EH (cell line): ENCODE measurements at places on chromosomes 12 and 14.
A peak's percentile ranks its signal among the peaks of the same experiment; 100 is the strongest.

- no peak for DNase-seq
Observed at GRCh38 chr12:131923260-131923659, 5.8 kb upstream of the PUS1 start.

- DNase-seq, result no peak
Observed at GRCh38 chr12:68959143-68959858, 26.3 kb upstream of the CPM start.

DNA sequence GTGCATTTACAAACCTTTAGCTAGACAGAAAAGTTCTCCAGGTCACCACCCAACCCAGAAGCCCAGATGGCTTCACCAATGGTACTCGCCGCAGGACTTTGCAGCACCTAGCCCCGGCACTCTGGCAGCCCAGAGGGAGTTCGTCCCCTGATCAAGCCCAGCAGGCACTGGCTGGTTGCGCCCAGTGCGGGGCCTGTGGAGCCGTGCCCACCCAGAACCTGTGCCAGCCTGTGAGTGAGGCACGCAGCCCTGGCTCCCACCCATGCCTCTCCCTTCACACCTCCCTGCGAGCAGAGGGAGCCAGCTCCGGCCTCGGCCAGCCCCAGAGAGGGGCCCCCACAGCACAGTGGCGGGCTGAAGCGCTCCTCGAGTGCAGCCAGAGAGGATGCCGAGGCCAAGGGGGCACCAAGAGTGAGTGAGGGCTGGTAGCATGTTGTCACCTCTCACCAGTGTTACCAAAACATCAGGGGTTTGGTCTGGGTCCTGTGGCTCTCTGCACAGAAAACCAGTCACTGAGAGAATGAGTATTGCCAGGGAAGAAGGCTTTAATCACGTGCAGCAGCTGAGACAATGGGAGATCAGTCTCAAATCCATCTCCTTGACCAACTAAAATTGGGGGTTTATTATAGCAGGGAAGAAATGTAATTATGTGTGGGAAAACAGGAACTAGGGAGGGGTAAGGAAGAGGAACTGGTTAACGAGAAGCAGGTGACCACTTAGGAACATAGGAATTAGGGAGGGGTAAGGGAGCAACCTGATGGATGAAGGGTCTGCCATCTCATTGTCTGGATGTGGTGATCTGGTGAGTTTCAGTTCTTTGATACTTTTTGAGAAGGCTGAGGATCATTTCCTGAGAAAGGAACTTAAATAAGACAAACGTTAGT is 151.3 kb downstream of the NUBPL start:
- no peak for DNase-seq

GRCh38 chr12:132554845-132555630 is 55.3 kb downstream of the LRCOL1 start:
- DNase-seq, result no peak

DNA sequence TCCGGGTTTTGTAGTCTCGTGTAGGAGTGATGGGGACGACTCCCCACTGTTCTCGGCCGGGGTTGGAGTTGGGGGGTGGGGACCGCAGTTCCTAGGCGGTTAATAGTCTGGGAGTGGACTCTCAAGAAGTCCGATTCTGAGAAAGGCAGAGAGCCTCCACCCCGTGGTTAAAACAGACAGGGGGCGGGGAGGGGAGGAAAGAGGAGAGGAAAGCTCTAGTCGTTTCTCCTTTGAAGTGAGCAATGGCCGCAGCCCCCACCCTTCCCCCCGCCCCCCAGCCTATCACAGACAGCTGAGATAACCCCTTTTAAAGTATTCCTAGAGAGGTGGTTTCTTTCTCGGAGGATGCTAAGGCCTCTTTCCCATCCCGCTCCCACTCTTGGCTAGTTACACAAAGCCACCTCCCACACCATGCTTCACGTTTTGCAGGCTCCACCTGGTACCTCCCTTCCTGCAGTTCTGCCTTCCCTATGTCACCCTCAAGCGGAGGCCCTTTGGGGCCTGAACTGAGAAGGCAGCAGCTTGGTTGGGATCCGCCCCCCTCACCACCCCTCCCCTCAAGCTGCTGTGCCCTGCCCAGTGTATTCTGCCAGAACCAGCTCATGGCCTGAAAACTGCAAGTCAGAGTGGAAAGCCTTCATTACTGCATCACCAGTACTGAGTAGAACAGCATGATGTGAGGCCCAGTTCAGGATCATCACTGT is 853 bp downstream of the USP5 start:
- DNase-seq, result peak; percentile 76

GRCh38 chr14:89667983-89668382 is 250.9 kb upstream of the FOXN3 start:
- peak; percentile 25 for DNase-seq

DNA sequence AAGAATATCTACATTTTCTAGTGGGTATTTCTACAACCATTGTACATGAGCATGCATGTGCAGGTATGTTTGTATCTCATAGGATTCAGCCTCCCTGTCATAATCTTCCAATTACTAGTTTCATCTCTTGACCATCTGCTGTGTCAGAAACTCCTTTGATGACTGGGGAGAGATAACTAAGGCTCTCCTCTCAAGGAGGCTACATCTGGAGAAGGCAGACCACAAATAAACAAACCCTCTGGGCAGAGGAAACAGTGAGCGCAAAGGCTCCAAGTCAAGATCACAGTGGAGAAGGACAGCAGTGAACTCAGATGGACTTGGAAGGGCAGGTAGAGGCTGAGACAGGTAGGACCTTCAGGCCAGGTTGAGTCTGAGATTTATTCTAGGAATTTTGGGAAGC is 166.4 kb downstream of the PELI2 start:
- peak; percentile 28 for DNase-seq

- no peak for DNase-seq
Observed at GRCh38 chr14:43043850-43044249, 1437.2 kb downstream of the LRFN5 start.

DNA sequence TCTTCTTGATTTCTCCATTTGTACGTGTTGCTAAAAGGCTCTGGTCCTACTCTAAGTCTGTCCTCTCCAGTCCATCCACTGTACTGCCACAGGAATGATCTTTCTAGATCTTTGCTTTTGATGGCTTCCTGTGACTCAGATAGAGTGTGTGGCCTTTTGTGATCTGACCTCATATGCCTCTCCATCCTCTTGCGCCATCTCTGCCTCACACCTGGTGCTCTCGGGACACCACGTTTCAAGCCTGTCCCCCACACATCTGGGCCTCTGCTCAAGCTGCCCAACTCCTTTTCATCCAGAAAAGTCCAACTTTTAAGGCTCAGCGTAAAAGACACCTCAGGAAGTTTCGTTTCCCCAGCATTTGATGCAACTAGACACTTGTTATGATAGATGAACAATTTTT is 39.0 kb downstream of the DCAF4 start:
- peak; percentile 56 for DNase-seq
